ENCODE measurements at places on chromosomes 2 and 18.

- no peak for DNase-seq
Measured at GRCh38 chr2:236161531-236161930, 6.7 kb downstream of the GBX2 start.

DNA sequence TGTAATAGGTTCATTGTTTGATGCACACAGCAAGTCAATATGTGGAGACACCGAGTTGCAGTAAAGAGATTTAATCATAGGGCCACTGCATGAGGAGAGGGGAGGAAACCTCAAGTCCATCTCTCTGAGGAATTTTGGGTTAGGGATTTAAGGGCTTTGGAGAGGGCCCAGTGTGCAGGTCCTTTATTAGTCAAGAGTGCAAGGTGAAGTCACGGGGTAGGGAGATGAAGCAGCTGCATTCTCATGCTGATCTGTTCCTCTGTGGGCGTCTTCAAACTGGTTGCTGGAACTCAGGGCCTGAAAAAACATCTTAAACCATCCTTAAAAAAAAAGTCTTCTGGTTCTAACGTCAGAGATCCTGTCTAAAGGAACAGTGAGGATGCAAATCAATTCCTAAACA is 131.6 kb downstream of the NXPH2 start:
- DNase-seq: no peak

DNA sequence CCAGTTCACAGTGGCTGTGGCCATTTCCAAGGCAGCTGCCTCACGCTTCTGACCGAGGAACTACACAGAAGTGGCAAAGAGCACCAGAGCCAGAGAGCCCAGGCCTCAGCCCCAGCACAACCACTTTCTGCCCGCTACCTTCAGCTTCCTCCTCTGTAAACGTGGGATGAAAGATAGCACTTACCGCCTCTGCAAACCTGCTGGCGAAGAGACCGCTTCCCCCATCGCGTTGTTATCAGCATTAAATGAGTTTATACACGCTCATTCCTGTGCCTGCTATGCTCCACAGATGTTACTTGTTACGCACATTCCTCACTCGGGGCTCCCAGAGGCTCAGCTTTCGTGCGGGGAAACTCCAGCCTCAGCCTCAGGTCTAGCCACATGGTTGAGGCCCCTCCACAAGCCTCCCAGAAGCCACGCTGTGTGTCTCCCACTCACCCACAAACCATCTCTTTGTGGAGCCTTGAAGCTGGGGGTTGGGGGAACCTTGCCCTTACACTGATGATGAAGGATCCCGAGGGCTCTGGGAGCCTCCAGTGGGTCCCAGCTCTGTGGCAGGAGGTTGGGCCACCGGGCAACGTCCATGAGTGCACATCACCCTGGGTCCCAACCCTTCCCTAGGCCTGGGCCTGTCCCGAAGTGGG is 63.3 kb upstream of the SMAD7 start:
- no peak for DNase-seq

DNA sequence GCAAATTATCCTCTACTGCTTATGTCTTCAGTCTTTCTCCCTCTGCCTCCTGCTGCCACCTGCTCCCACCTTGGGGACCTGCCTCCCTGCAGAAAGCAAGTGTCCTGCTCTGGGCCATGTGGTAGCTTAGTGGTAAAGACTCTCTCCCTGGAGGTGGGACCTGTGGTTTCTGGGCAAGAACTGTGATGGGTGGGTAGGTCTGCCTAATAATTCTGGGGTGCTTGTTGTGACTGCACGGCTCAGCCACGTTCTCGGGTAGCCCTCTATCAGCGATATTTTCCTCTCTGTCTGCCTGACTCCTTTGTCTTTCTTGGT is 16.4 kb upstream of the CD28 start:
- DNase-seq: no peak

GRCh38 chr2:231523451-231524285 is 6.6 kb downstream of the NMUR1 start:
- no peak for DNase-seq

GRCh38 chr2:191857259-191857805 is 10.4 kb upstream of the CAVIN2 start:
- no peak for DNase-seq

GRCh38 chr2:231861288-231861931 is 64.8 kb downstream of the NPPC start:
- no peak for DNase-seq

- no peak for DNase-seq
Measured at GRCh38 chr18:25612466-25612865, 260.5 kb upstream of the ZNF521 start.

- no peak for DNase-seq
Measured at GRCh38 chr2:236916651-236917050, 169.0 kb upstream of the COPS8 start.

DNA sequence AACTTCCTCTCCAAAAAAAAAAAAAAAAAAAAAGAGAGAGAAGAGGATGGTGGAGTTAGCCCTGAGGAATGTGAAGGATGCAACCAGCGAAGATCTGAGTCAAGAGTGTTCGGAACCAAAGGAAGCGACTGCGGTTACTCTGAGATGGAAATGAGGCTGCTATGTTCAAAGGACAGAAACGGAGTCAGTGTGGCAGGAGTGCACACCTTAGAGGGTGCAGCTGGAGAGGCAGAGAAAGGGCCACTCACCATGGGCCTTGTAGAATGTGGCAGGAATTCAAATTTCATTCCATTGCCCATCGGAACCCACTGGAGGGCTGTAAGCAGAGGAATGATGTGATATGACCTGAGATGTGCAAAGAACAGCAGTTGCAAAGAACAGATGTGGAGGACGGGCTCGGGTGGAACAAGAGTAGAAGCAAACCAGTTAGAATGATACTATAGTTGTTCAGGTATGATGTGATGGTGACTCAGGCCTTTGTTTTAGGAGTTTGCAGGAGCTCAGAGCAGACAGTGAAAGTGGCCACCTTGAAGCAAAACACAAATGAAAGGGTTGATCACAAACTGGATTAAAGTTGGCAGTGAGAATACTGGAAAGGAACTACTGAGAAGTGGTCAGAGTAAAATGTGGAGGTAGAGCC is 22.6 kb downstream of the ITGA6 start:
- DNase-seq: no peak

DNA sequence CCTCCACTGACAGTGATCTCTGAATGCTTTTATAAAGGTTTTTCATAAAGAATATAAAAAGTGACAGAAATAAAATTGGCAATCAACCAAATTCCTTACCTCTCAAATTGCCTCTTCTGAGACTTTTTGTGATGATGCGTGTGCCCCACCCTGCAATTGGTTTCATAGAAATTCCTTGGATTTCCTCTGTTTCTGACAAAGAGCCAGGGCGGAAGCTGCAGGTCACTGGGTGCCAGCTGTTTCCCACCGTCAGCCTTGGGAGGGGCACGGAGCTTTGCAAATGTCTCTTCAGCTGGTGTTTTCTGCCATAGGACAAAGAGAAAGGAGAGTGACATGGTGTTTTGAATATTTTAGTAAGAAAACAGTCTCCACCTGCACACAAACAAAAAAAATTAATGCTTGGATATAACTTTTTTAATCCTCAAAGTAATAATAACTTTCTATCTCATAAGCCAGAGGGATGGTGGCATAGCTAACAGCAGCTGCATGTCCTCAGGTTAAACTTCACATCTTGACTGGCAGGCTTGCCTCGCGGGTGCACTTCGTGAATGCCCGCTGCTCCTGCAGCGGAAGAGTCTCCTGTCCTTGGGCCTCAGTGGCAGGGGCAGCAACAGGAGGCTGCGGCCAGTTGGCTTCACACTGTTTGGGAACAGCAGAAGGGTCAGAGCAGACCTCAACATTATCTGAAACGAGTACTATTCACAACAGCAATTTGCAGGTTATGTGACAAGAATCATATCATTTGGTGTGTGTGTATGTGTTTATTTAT is 24.7 kb downstream of the AGAP1 start:
- DNase-seq: no peak

GRCh38 chr2:233422050-233422639 is 67.9 kb downstream of the DGKD start:
- DNase-seq: no peak

- DNase-seq: no peak
Measured at GRCh38 chr18:67731851-67732250, 215.3 kb upstream of the DSEL start.

- no peak for DNase-seq
Measured at GRCh38 chr18:8705238-8705960, at the start of gene MTCL1. Gene MTCL1, plus strand, starts transcription at chr18:8705556. Its CDS starts 105 bp downstream, at chr18:8705661.

GRCh38 chr2:238638982-238639628 is 208.8 kb upstream of the TWIST2 start:
- no peak for DNase-seq

DNA sequence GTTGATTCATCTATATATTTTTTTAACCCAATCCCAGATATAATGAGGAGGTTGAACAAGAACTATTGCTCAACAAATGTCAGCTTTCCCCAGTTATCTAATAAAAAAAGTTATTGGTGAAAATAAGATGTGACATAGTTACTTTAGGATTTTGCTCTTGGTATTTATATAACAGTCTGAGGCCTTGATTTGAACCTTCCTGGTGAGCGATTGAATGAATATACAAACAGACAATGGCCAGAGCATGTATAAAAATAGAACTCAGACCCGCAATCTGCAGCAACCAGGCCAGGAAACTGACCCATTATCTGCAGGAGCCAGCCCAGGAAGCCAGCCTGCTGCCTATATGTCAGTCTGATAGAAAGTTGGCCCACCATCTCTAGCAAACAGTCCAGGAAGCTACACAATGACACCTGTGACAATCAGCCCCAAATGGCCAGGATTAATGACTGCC is 81.6 kb downstream of the HS6ST1 start:
- no peak for DNase-seq

DNA sequence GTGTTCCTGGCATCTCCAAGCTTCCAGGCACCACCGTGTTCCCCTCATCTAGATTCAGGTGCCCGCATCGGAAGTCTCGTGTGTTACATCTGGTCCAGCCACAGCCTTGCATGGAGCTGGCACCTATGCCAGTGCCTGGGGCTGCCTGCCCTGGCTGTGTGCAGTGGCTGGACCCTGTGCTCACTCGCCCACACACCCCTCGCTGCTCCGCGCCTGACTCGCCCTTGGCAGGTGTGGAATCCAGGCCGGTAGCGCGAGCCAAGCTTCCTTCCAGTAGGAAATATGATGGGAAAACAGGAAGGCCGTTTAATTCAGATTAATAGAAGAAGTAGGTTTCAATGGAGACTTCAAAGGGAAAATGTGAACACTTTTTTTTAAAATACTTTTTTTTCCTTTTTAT is 78.0 kb downstream of the PTPN4 start:
- no peak for DNase-seq

GRCh38 chr2:197454923-197455322 is 1.6 kb downstream of the COQ10B start:
- no peak for DNase-seq

- DNase-seq: no peak
Measured at GRCh38 chr18:49359732-49360444, 100.6 kb downstream of the DYM start.

- DNase-seq: no peak
Measured at GRCh38 chr2:157359628-157360027, 34.0 kb upstream of the ERMN start.

DNA sequence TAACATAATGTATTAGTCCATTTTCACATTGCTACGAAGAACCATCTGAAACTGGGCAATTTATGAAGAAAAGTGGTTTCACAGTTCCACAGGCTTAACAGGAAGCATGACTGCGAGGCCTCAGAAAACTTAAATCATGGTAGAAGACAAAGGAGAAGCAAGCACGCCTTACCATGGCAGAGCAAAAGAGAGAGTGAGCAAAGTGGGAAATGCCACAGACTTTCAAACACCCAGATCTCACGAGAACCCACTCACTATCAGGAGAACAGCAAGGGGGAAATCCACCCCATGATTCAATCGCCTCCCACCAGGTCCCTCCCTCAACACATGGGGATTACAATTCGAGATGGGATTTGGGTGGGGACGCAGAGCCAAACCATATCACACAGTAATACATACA is 22.5 kb downstream of the PIGN start:
- no peak for DNase-seq

DNA sequence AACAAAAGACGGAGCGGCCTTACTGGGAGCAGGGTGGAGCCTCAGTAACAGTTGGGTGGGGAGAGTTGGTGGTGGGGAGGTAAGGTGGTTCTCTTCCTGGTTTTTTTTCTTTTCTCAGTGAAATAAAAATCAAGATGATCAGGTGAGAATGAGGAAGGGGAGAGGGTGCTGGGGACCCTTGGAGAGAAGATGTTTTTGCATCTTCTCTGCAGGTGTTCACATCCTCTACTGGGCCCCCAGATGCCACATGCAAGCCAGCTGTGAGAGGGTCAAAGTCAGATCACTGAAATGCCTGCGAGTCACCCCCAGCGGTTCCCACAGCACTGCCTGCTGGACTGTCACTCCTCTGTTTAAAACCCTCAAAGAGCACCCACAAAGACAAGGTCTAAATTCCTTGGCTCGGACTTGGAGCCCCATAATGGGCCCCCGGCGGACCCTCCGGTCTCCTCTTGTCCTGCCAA is 69.8 kb upstream of the FHL2 start:
- DNase-seq: no peak

DNA sequence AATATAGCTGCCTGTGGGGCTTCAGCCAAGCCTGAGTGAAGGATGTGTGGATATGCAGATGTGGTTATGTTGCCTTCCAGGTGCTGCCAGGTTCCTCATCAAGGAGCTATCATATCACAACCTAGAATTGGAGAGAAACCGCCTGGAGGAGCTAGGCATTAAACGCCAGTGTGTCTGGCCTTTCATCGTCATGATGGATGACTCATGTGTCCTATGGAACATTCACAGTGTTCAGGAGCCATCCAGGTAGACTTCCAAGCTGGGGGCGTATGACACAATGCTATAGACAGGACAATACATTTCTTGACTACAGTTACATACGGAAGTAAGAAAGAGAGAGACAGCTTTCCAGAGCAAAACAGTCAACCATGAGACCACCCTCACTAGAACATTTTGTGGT is 86.8 kb downstream of the ESCO1 start:
- DNase-seq: no peak

- no peak for DNase-seq
Measured at GRCh38 chr2:232929303-232930058, 59.4 kb downstream of the SNORC start.

DNA sequence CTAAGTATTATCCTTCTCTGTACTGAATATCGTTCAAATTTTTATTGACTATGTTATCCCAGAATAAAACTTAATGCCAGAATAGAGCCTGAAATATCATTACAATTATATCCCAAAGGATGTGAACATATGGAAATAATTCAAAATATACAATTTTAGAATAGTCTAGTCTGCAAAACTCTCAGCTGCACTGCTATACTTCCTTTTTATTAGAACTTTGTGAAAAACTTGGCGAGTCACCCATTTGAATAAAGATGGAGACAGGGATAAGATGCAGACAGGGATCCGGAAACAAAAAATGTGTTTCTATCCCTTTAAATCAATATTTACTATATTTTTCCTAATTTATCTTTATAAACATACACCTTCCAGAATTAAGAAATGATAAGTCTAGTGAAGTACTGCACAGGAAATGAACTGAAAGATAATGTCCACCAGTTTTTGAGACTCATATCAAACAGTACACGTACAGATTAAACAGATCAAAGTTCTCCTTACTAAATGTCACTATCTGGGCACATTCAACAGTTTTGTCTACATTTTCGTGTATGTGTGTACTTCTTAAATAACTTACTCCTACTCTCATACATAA is 107.8 kb downstream of the MEP1B start:
- no peak for DNase-seq

GRCh38 chr2:37623971-37624900 is 47.2 kb downstream of the CDC42EP3 start:
- no peak for DNase-seq

All from stimulated activated CD8-positive, alpha-beta memory T cell treated with anti-CD3 and anti-CD28 coated beads, Interleukin-7, amount 100 ng/mL, for 24 hours (primary cell).